Activated CD4-positive, alpha-beta T cell treated with anti-CD3 and anti-CD28 coated beads for 36 hours (primary cell): ENCODE measurements at places on chromosomes 2 and 18.

DNA sequence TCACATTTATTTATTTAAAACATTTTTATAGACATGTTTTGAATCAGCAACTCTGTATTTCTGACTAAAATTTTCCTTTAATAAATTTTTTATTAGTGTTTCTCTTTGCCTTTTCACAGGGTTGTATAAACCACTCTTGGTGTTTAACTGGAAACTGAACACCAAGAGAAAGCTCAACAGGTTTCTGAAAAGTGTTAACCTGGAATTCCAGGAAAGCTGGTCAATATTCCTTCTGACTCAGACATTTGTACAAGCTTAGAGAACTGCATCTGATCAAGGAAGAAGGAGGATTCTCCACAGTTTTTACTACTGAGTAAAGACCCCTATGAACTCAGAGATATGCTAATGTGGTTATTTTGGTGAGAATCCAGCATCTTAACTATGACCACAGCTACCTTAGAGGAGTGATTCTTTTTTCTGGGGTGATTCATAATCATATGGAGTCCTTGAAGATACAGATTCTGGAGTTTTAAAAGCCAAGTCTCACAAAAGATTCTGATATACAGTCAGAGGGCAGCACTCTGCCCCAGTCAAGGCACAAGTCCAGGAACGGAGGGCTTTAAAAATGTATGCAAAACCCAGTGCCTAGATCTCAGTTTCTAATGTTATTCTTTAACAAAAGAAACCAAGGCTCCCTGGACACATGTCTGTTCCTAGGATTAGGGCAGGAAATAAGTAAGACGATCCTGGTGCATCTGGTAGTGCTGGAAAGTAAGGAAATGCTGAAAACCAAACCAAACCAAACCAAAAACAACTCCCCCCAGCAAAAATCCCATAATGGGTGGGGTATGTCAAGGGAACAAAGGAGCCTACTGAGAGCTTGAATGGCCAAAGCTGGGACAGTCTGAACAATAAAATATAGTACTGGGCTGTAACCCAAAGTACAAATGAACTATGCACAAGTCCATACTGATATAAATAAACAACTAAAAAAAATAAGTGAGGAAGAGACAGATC is 85.1 kb upstream of the FZD5 start:
- no peak for DNase-seq

GRCh38 chr2:138632066-138632620 is 130.6 kb downstream of the SPOPL start:
- DNase-seq = no peak

DNA sequence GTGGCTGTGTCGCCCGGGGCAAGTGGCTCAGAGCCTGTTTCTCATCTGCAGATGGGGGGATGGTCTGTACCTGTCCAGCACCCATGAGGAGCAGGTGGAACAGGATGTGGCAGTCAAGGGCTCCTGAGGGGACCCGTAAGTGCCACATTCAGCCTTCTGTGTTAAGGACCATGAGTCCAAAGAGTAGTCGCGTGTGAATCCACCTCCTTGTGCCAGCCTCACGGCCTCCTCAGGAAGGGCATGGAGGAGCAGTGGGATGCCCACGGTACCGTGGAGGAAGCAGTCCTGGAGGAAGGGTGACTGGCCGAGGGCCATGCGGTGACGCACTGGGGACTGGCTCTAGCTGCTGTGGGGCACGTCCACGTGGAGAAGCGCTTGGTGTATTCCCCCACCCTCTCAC is 61.1 kb downstream of the ODC1 start:
- DNase-seq = no peak

- no peak for DNase-seq
These were observed 81.5 kb upstream of the SMAD2 start for GRCh38 chr18:48011926-48012465.

DNA sequence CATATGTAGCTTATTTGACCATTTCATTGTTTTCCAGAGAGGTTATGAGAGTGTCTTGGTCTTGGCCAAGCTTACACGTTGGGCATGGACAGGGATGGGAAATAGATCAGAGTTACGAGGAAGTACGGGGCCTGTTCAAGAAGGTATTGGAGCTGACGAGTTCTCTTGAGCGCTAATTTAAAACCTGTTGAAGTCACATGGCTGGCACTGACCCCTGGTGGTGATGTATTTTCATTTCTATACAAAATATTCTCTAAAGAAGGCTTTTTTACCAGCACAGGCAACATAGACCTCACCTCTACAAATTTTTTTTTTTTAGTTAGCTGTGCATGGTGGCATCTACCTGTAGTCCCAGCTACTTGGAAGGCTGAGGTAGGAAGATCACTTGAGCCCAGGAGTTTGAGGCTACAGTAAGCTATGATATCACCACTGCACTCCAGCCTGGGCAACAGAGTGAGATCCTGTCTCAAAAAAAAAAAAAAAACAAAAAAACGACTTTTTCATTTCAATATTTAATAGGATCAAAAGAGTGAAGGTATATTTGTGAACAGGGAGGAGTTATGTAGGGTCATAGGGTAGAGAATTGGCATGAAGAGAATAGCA is 19.6 kb downstream of the UGP2 start:
- peak; percentile 73 for DNase-seq

GRCh38 chr2:33034784-33035183 is 88.0 kb downstream of the LTBP1 start:
- no peak for DNase-seq

GRCh38 chr2:65046633-65047407 is 9.4 kb upstream of the CEP68 start:
- DNase-seq = no peak

DNA sequence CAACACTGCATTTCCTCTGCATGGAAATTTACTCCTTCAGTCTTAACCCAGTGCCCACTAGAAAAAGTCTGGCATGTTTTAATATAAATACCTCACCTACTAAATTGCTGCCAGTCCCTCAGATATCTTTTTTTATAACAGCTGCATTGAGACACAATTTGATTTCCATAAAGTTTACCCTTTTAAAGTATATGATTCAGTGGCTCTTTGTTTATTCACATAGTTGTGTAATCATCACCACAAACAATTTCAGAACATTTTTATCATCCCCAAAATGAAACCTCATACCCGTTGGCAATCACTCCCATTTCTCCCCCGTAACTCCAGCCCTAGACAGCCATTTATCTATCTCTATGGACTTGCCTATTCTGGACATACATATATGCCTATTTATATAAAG is 17.0 kb upstream of the FRZB start:
- no peak for DNase-seq

DNA sequence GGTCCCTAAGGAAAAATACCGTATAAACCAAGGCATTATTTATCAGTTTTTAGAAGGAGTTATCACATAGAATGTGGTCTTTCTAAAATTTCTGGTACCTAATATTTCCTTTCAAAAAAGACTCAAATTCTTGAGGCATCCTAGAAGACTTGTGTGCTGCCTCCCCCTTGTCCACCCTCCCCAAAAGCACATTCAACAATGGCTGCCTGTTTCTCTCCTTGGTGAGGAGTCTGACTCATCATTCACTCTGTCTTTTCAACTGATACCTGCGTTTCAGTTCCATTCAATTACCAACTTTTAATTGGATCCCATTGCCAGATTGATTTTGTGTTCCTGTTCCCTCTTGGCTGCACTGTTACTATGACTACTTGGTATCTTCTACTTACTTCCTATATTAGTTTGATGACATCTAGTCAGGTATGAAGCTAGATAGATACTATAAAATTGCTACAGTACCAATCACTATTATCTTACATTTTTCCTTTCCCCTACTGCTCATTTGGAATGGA is 72.9 kb downstream of the XRCC5 start:
- DNase-seq = no peak

- DNase-seq = no peak
These were observed 29.3 kb upstream of the NFATC1 start for GRCh38 chr18:79366177-79367094.

DNA sequence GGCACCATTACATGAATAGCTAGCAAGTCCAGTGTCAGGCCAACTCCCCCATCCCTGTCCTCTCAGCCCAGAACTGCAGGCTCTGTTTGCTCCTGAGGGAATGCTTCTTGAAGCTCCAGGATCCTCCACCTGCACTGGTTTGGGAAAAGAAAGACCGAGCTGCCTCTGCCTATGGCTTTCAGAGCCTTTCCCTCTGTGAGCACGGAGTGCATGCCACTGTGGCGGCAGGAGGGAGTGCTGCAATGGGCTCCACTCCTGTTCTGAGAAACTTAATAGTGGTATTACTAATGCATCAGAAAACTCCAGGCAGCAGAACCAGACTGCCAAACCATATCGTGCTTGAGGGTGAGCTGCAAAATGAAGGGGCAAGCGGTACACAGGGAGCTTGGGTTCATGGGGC is 271.8 kb downstream of the SRBD1 start:
- DNase-seq = no peak

- peak; percentile 3 for DNase-seq
These were observed 7.4 kb upstream of the TEX261 start for GRCh38 chr2:71001981-71002570.

GRCh38 chr2:231563378-231563961 is 29.2 kb upstream of the TEX44 start:
- peak; percentile 79 for DNase-seq

DNA sequence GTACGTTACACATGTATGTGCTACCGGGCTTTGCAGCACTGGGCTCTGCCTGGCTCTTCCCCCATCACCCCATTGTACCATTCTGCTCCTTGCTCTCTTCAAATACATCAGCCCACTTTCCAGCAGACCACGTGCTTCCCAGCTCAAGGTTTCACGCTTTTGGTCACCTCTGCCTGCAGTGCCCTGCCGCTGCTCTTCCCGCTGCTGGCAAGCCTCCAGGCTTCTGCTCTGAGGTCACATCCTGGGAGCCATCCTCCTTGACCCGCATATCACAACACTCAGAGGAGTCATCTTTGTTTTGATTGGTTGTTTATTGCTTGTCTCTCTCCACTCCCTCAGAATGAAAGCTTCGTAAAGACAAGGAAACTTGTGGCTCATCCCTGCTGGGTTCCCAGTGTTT is 34.1 kb downstream of the KIF5C start:
- DNase-seq = no peak

- no peak for DNase-seq
These were observed 107.7 kb upstream of the CDC42EP3 start for GRCh38 chr2:37779139-37779538.

- DNase-seq = no peak
These were observed 42.0 kb downstream of the DYNC1I2 start for GRCh38 chr2:171728989-171729951.

DNA sequence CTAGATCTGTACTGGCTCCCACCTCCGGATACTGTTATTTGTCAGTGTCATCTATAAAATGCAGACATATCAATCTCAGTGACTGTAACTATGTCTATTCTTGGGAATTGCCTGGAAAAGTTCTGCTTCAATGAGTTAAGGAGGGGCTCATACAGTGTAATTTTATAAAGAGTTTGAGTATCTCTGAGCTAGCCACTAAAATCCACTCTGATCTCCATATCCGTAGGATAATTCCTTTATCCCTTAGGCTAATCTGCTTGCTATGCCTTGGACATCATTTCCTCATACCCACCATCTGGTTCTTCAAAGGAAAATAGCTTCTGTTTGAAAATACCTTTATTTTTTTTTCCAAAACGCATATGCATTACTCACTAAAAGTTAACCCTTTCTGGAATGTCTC is 863.2 kb downstream of the SUCLG1 start:
- no peak for DNase-seq

- no peak for DNase-seq
These were observed 260.6 kb upstream of the TNP1 start for GRCh38 chr2:217120429-217120828.

- no peak for DNase-seq
These were observed 8.9 kb downstream of the STAM2 start for GRCh38 chr2:152166633-152167032.

- no peak for DNase-seq
These were observed 168.0 kb upstream of the KLF7 start for GRCh38 chr2:207333599-207334300.

DNA sequence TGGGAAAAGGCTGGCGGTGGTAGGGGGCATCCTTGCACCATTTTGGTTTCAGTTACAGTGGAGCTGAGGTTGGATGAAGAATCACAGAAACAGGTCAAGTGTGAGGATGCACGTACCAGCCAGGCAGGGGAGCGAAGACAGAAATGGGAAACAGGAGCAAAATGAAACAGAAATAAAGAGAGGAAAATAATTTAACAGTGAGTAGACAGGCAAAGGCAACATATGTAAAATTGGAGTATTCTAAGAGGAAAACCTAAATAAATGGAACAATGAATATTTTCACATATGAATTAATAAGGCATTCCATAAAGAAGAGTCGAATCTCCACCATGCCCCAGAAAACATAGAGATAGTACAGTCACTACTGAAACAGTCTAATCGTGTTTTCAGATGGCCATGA is 29.7 kb downstream of the LRRFIP1 start:
- DNase-seq = no peak

- no peak for DNase-seq
These were observed 34.5 kb downstream of the PSMG2 start for GRCh38 chr18:12737243-12737902.
